Cerebellar cortex (tissue), 1 donor: ENCODE measurements at places on chromosomes 5 and 9.

- DNase-seq: no peak
These were observed 127.6 kb upstream of the CACNA1B start for GRCh38 chr9:137750007-137750406.

GRCh38 chr9:110125763-110126351, 82.1 kb downstream of the C9orf152 start:
- DNase-seq: no peak

GRCh38 chr9:99822109-99822805, 572 bp downstream of the NR4A3 start:
- no peak for DNase-seq

DNA sequence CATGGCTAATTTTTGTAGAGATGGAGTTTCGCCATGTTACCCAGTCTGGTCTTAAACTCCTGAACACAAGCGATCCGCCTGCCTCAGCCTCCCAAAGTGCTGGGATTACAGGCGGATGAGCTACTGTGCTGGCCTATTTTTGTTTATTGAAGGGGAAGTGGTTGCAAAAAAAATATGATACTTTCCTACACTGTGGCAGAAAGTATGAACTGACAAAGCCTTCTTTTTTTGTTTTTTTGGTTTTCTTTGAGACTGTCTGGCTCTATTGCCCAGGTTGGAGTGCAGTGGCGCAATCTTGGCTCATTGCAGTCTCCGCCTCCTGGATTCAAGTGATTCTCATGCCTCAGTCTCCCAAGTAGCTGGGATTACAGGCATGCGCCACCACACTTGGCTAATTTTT, 50.9 kb downstream of the OSTF1 start:
- no peak for DNase-seq

DNA sequence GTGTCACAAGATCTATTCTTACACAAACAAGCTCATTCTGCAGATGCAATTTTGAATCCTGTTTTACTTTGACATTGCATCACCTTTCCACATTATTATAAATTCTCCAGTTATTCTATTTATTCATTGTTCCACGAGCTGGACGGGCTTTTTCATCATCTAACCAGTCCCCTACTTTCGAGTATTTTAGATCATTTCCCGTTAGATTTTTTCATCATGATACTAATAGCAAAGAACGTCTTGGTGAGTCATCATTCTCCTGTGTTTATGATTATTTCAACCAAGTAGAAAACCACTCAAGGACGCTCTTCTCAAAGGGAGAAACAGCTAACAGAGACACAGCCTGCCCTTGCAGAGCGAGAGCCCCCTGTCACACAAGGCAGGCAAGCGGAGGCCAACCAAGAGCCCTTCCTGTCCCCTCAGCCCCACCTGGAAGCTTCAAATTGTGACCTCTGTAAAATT, 15.1 kb downstream of the BBLN start:
- DNase-seq: no peak

GRCh38 chr5:77180167-77181081, 30.1 kb upstream of the PDE8B start:
- no peak for DNase-seq

DNA sequence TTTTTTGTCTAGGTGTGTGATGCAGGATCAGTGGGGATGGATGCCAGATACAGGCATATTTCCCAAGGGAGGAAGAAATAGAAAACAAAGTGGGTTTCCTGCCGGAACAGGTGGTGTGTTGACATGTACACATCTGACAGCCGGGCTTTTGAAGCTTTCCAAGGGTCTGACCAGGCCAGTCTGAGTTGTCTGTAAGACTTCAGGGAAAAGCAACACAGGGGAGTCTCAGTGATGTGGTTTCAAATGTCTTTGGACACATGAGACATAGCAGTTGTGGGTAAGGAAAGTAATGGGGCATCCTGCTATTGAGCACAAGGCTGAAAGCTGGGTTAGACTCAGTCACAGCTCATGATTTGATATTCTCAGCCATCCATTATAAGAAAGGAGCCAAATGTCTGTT, 274.9 kb downstream of the PIK3R1 start:
- DNase-seq: no peak

GRCh38 chr5:172595596-172596455, 45.2 kb upstream of the NEURL1B start:
- no peak for DNase-seq

GRCh38 chr5:33488558-33489355, 48.0 kb downstream of the TARS1 start:
- DNase-seq: no peak

GRCh38 chr9:124218438-124218982, 39.2 kb upstream of the NEK6 start:
- DNase-seq: no peak

DNA sequence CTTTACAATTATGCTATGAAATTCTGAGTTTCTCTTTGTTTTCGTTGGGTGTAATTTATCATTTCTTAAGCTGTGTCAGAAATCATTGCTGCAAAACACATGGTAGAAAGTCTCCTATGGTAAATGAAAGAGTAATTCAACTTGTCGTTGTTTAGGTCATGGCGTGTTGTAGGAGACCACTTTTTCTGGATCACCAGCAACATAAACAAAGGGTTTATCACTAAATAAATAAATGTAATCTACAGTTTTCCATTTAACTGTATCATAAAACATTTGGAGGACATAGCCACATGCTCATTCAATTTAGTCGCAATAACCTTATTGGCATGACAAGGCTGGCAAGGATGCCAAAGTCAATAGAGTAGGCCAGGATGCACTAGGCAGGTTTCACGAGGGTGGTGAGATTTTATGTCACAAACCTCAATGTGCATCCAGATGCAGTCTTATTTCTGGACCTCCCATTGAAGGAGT, 154.4 kb upstream of the ERCC6L2 start:
- DNase-seq: no peak

DNA sequence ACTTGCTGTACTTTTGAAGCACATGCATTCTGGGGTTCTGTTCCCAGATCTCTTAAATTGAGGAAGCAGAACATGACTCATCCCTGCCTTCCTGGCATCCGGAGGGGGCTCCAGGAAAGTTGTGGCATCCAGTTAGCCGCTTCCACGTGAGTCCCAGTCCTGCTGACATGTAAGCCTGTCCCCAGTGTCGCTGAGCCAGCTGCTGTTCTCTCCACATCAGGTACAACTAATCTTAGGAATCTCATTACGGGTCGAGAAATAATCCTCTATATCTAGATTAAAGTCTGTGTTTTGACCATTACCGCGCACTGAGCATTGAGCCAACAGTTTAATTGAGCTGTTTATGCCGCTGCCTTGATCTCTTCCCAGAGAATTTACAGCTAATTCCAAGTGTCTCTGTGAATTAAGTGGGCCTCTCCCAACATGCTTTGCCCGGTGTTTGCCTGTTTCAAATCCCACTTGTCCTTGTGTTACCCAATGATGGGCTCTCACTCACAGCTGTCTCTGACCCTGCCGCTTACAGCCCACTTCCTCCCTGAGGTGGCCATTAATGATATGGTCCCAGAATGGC, 10.5 kb upstream of the SHB start:
- DNase-seq: no peak

DNA sequence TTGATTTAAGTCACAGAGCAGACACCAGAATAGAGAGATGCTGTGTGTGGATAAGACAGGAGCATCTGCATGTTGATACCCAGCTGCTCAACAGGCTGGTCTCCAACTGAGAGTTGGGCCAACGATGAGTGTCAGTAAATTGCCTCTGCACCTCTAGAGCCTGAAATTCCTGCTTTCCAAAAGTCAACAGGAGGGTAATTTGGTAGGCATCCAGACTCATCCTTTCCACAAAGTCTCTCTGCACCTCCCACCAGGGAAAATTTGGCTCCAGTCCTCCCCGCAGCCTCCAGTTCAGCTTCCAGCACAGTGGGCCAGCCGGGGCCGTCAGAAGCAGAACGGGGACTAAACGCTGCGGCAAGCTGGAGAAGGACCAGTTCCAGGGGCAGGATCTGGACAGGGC, 136.9 kb downstream of the RFK start:
- no peak for DNase-seq

DNA sequence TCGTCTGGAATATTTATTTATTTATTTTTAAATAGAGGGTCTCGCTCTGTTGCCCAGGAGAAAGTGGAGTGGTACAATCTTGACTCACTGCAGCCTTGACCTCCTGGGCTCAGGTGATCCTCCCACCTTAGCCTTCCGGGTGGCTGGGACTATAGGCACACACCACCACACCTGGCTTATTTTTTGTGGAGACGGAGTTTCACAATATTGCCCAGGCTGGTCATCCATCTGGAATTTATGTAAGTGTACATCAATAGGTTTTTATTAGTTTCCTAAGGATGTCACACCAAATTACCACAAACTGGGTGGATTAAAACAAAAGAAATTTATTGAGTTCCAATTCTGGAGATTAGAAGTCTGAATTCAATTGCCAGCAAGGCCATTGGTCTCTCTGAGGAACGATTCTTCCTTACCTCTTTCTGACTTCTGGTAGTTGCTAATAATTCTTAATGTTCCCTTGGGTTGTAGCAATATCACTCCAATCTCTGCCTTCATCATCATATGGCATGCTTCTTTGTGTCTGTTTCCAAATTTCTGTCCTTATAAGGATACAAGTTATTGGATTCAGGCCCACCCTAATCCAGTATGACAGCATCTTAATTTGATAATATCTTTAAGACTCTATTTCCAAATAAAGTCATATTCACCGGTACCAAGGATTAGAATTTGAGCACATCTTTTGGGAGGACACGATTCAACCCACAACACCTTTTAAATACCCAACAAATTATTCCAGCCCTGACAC, 16.3 kb upstream of the RAD23B start:
- no peak for DNase-seq

DNA sequence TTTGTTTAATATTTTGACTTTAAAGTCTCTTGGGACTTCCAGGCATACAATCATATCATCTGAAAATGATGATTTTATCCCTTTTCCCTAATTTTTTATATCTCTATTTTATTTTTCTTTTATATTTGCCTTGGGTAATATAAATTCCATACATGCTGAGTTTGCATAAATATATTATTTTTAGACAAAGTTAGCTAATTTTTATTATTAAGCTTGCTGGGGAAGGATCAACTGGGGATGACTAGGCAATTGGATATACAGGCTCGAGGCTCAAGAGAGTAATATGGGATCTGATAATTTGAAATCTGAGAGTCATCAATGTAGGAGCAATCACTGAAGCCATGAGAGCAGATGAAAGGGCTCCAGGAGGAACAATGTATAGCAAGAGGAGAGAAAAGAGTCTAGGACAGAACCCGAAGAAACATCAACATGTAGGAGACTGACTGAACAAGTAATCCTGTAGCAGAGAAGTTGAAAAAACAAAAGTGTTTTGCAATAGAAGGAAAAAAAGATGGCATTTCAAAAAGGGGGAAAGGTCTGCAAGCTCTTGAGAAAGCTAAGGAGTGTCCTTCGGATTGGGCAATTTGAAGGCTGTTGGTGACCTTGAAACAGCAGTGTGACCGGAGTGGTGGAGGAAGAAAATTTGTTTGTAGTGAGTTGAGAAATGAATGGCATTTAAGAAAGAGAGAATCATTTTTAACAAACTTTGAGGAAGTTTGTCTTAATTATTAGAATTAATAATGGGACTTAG, 17.0 kb upstream of the RHOBTB3 start:
- DNase-seq: no peak

GRCh38 chr5:62343428-62343827, 37.4 kb downstream of the KIF2A start:
- no peak for DNase-seq

DNA sequence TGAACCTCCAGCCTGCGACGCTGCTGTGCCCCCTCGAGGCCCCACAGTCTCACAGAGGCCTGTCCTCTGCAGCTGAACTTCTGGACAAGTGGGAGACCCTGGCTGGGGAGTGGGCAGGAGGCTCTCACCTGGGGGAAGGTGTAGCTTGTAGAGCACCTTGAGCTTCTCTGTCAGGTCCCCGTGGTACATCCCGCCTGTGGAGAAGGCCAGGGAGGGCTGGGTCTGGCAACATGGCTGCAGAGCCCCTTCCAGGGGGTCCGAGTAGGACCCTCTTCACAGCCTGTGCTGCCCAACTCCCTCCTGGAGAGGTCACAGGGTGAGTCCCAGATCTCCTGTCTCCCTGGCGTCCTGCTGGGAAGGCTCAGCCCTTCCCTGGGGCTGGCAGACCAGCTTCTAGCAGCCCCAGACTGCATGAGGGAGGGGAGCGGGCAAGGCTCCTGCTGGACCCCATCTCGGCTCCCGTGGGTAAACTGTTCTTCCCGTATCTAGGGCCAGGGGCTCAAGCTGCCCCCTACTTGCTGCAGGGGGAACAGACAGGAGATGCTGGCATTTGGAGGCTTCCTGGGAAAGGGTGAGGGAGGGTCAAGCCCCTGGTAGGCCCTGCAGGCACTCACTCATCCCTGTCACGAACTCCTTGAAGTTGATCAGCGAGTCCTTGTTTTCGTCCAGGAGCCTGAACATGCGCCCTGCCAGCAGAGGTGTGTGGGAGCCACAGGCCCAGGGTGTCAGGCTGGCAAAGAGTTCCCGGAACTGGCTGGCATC, 11.2 kb upstream of the MRNIP start:
- DNase-seq: no peak
